AG08395 (cell line): ENCODE measurements at places on chromosomes 16 and 17.
A peak's percentile ranks its signal among the peaks of the same experiment; 100 is the strongest.

DNA sequence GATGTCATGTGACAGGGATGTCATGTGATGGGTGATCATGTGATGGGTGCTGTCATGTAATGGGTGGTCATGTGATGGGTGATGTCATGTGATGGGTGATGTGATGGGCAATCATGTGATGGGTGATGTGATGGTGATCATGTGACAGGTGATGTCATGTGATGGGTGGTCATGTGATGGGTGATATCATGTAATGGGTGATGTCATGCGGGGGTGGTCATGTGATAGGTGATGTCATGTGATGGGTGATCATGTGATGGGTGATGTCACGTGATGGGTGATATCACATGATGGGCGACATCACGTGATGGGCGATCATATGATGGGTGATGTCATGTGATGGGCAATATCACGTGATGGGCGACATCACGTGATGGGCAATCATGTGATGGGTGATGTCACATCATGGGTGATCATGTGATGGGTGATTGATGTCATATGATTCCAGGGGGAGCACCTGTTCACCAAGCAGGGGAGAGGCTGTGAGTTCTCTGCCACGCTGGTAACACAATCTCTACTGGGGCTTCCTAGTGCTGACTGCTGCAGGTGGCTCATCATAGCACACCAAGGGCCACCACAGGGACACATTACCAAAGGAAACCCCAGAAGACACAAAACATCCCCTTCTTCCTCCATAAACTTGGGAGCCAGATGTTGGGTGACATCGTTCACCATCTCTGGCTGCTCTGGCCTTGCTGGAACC lies 16.5 kb downstream of the CD300LB start:
- DNase-seq = no peak

- peak; percentile 56 for DNase-seq
These were observed 146.6 kb downstream of the TRIM37 start for GRCh38 chr17:58960068-58960467.

DNA sequence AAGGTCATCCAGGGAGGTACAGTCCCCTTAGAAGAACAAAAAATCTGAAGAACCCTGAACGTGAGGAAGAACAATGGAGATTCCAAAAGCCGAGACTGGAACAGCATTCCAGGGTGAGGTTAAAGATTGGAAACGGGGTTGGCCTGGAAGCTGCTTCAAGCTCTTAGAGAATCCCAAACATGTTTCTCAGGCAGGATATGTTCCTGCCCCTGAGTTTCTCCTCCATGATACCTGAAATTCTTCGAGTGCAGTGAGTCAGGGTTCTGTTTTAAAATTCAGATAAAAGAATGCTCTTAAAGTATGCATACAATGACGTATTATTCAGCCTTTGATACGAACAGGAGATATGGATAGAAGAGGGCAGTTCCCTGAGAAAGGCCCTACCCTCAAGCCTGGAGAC lies 293.1 kb downstream of the HS3ST3B1 start:
- no peak for DNase-seq

DNA sequence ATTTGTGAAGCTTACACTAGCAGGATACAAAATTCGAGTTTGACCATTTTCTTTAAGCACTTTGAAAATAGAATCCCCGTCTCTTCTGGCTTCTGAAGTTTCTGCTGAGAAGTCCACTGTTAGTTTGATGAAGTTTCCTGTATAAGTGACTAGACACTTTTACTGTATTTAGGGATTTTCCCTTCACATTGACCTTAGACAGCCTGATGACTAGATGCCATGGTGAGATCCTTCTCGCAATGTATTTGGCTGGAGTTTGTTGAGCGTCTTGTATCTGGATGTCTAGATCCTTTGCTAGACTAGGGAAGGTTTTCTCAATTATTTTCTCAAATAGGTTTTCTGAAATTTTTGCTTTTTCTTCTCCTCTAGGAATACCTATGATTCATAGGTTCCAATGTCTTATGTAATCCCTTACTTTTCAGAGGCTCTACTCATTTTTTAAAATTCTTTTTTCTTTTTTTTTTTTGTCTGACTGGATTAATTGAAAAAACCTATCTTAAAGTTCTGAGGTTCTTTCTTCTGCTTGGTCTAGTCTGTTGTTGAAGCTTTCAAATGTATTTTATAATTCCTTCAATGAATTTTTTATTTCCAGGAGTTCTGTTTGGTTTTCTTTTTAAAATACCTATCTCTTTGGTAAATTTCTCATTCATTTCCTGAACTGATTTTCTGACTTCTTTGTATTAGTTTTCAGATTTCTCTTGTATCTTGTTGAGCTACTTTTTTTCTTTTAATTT lies 63.7 kb upstream of the ABCC11 start:
- DNase-seq = no peak

- no peak for DNase-seq
These were observed 28.1 kb downstream of the WSB1 start for GRCh38 chr17:27322026-27322425.

DNA sequence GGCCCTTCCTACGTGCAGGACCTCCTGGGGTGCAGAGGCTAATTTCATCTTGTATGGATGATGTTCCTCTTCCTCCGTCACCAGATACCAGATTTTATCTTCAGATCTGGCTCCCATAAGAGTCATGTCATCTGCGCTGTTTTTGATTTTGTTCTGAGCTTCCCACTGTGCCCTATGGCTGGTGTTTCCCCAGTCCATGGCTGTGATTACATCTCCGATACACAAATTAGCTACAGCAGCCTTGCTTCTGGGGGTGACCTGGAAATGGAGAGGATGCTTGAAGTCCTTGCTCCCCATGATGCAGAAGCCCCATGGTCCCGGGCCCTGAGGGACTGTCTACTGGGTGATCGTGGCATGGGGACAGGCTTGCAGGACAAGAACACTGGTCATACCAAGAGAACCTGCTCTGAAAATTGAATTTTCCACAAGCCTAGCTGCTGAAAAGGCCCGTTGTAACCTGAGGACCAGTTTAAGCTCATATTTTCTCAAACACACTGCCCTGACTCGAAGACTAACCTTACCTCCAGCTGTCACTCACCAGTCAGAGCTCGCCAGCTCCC lies 69.0 kb downstream of the KCNJ12 start:
- no peak for DNase-seq

- DNase-seq = no peak
These were observed 24.7 kb downstream of the NTAN1 start for GRCh38 chr16:15031179-15031578.

DNA sequence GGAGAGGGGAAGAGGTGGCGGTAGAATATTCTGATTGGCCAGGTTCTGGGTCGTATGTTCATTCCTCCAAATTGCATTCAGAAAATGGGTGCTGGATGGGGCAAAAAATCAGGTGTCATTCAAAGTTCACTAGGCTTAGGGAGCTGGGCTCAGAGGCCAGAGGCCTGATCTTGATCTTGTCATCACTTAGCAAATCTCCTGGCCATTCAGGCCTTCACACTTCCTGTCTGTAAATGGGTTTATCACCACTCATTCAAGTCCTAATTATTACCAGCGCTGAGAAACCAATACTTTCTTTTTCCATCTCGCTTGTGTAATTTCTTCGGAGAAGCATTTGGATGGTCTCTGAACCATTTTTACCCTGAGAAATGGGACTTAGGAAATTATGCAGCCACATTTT lies 50.8 kb downstream of the BMERB1 start:
- no peak for DNase-seq

DNA sequence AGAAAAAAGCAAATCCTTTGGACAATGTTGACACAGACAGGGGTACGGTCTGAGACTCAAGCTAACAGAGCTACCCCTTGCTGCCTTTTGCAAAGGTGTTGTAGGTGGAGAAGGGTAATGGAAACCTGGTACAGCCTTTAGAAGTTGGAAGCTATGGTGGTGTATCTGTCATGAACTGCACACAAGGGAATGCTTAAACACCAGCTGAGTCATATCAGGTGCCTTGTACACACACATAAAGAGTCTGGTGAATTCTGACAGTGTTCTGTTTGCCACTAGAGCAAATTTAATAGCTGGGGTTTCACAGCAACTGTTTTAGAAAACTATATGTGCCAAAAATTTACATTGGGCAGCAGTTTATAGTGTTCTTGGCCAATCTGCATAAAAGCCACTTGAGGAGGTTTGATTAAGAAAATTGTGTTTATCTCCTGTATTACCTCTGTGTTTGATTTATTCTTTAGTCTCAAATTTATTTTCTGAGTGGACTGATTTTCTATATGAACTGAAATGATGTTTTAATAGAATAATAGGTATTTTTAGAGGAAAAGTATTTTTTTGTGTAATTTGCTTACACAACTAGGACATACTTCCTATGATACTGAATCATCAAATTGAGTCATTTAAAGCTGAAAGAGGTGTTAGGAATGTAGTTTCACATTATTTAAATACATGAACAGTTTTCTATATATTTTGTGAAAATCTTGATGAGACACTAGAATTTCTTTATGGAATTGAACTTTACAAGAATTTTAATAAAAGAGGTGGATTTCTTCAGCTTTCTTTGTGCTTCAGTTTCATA lies 136.9 kb downstream of the MAP2K6 start:
- peak; percentile 6 for DNase-seq
